Chondrocyte (in vitro differentiated cells): ENCODE measurements at places on chromosomes 5 and 9. TPM values are rescaled to one million over a fixed set of nuclear protein-coding genes. Genes with fewer than 3 reads are reported as not detected.

DNA sequence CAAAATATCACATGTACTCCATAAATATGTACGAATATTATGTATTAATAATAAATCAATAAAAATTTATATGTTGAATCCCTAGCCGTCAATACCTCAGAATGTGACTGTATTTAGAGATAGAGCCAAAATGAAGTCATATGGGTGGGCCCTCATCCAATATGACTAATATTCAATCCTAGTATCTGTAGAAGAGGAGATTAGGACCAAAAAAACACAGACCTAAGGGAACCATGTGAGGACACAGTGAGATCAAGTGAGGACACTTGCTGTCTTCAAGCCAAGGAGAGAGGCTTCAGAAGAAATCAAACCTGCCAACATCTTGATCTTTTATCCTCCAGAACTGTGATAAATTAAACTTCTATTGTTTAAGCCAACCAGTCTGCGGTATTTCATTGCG is 3.7 kb upstream of the AMACR start:
- peaks cover 31% of the 10 kb centered on the region for H3K4me1 ChIP-seq
- H3K4me3 ChIP-seq = no peak overlapping the region
- H3K27ac ChIP-seq = no peak overlapping the region
- no peaks in the 10 kb centered on the region for H3K36me3 ChIP-seq

DNA sequence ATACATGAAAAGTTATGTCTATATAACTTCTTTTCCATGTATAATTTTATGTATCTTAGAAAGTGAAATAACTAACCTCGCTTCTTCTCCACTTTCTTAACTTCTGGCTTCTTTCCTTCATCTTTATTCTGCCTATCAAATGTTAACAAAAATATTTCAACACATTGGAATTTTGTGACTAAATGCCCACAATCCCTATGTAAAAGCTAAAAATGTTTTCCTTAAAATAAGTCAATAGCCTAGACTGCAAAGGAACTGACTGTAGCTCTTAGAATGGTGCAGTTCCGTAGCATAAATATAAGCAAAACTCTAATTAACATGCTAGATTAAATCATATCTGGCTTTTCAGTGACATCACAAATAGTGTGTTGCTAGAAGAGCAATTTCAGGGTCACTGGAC is 40.9 kb downstream of the PSIP1 start:
- DNase-seq = no peak
- peak overlapping the region; percentile 79 for H3K27ac ChIP-seq
- no peak overlapping the region for H3K4me3 ChIP-seq
- H3K36me3 ChIP-seq = peaks cover 19% of the 10 kb centered on the region

C9orf152 gene
- not detected in 3 replicates for total RNA-seq

GADD45G gene
- 1.5 to 4.6 TPM (median 3.2 TPM) in 3 replicates for total RNA-seq

BARHL1 gene
- not detected in 3 replicates for total RNA-seq

- no peak for DNase-seq
- no peaks in the 10 kb centered on the region for H3K27me3 ChIP-seq
- no peak overlapping the region for H3K4me3 ChIP-seq
Measured at GRCh38 chr5:119212026-119212425, 141.1 kb downstream of the DMXL1 start.

DNA sequence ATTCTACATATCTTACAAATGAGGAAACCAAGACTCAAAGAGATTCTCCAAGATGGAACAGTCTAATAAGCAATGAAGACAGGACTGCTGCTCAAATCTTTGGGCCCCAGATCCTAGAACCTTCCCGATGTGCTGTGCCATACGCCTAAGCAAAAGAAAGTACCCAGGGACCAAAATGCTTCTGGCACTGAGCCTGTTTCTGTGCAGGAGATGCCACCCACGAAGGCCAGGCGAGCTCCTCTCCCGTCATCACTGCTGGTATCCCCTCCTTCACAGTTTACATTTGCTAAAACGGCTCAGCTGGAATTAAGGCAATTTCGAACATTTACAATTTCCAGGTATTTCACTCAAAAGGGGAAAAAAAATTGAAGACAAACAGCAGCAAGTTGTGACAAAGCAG is 277.5 kb downstream of the DENND1A start:
- no peaks in the 10 kb centered on the region for H3K27me3 ChIP-seq
- H3K36me3 ChIP-seq = peaks cover 6% of the 10 kb centered on the region
- H3K4me1 ChIP-seq = peaks cover 2% of the 10 kb centered on the region

DNA sequence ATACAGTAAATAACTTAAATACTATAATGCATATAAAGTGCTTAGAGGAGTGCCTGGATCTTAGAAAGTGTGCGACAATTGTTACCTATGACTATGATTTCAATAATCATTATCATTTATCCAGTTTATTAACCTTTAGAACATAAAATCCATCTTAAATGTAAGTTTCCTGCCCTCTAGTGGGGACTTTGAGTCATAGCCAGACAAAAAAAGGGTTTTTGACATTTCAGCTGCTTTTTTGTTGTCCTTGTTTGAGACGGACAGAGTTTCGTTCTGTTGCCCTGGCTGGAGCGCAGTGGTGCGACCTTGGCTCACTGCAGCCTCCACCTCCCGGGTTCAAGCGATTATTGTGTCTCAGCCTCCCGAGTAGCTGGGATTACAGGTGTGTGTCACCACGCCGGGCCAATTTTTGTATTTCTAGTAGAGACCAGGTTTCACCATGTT is 9.7 kb upstream of the C9orf152 start:
- H3K27me3 ChIP-seq = peaks cover 7% of the 10 kb centered on the region
- no peak overlapping the region for H3K27ac ChIP-seq
- H3K4me3 ChIP-seq = peak overlapping the region; percentile 45
- H3K4me1 ChIP-seq = peaks cover 2% of the 10 kb centered on the region
- H3K36me3 ChIP-seq = no peaks in the 10 kb centered on the region

OBP2B gene
- total RNA-seq = not detected in 3 replicates

RNF130 gene
- total RNA-seq = 43.4 to 49.6 TPM (median 44.9 TPM) in 3 replicates

DNA sequence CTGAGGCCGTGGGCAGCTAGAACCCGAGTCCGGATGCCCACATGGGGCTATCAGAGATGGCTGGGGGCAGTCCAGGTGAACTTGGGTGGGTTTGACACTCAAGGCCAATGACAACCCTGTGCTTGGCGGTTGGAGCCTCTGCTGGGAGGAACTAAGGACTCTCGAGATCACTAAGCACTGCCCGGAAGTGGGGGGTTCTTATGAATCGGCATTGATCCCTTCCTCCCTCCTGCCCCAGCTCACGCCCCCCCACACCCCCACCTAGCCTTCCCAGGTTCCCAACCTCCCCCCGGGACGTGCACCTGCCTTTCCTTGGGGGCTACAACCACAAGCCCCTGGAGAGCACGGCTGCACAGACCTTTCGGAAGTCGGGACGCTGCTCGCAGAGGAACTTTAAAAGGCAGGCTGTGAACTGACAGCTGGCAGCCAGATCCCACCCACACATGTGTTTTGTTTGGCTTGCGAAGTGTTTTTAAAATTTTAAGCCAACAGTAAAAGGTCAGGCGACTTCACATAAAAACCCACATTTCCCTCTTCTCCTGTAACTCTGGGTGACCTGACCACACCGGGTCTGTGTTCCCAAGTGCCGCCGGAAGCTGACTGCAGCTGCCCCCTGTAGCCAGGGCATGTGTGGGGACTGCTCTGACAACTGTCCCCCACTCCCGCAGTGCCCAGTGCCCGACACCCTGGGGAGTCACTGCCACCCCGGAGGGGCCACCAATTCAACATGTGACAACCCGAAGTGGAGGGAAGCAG is 5.1 kb upstream of the RALGDS start:
- H3K27me3 ChIP-seq = peaks cover 12% of the 10 kb centered on the region
- H3K36me3 ChIP-seq = peaks cover 1% of the 10 kb centered on the region
- peaks cover 18% of the 10 kb centered on the region for H3K4me1 ChIP-seq
- H3K27ac ChIP-seq = peak overlapping the region; percentile 77
- H3K4me3 ChIP-seq = peak overlapping the region; percentile 49
